NCI-H2081 (cell line): ENCODE measurements at places on chromosomes 3 and 15.

- no peak for DNase-seq
These were observed 75.8 kb downstream of the SQOR start for GRCh38 chr15:45710657-45711056.

- DNase-seq: no peak
These were observed 222.2 kb upstream of the GADL1 start for GRCh38 chr3:31116651-31117050.

- no peak for DNase-seq
These were observed 50.8 kb downstream of the SUSD5 start for GRCh38 chr3:33167716-33168336.

DNA sequence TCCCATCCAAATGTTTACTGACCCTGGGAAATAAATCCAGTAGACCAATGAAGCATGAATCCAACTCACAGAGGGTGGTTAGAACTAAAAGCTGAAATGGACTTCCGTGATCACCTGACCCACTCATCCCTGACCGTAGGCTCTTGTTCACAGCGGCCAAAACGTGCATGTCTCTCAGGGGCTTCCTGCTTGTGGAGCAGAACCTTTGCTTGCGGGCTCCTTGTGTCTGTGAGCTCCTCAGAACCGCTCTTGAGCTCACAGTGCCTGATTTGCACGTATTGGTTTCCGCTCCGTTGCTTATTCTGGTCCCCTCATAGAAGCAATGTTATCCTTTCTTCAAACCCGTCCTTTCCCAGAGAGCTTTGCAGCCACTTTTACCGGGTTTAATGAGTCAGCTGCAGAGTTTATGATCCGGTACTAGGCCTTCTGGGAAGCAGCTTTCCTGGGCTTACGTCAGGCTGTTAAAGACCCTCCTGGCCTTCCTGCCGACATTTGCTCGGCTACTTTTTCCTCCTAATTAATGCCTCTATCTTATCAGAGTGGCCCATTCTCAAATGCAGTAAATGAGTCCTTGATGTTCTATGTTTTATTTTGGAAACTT lies 35.4 kb downstream of the LIPC start:
- DNase-seq: no peak

DNA sequence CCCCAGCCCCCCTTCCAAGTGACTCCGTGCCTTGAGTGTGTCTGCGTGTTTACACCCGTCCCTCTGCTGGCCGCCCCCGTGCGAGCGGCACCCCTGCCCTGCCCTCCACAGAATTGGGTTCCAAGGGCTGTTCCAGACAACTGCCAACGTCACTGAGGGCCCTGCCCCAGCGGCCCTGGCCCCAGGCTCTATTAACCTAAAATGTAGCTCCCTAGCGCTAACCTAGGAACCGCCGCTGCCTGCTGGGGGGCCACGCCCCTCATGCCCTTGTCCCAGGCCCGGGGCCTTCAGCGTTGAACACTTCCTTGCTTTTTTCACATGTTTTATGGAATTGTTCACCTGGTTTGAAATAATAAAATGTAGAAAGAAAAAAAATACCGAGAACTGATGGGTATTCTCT lies 10.0 kb upstream of the SEMA3B start:
- DNase-seq: no peak

GRCh38 chr3:176927706-176928581 lies 269.3 kb downstream of the TBL1XR1 start:
- no peak for DNase-seq

GRCh38 chr15:31255732-31256377 lies 70.8 kb upstream of the KLF13 start:
- no peak for DNase-seq

DNA sequence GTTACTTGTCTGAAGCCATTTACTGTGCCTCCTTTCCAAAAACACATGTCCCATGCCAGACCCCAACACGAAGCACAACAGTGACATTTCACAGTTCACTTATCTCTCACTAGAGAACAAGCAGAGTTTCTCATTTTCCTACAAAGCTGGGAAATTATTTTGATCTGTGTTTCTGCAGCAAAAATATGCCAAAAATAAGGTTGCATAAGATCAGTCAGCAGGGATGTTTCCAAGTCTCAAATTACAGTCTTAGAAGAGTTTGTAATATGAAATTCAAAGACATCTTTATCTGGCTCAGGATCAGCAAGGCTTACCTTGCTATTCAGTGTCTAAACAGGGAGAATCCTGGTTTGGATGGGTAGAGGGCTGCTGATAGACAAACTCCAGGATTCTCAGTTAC lies 75.5 kb downstream of the GJD2 start:
- DNase-seq: no peak

DNA sequence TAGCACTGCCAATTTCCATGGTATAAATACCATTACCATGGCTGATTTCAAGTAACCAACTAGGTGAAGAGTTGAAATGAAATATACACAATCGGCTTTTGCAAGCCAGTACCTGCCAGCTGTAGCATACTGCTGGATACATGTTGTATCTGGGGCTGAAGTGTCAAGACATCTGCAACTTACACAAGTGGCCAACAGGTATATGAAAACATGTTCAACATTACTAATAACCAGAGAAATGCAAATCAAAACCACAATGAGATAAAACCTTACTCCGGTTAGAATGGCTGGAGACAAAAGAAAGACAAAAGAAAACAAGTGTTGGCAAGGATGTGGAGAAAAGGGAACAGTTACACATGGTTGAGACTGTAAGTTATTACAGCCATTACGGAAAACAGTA lies 11.6 kb downstream of the ATOSA start:
- no peak for DNase-seq

DNA sequence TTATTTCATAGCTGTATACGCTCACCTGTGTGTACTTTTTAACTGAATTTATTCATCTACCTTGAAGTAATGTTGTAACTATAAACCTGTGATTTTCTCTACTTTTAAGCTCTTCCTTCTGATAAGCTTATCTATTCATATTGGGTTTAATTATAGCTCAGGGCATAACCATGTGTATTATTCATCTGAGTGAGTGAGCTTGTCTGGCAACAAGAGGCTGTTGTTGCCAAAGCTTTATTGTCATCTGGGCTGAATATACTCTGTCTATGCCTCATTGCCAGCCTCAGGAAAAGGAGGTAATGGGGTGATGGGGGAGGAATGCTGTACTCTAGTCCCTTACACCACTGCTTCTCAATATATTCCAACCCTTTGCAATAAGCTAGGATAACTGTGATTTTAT lies 292.4 kb downstream of the UBE2E2 start:
- DNase-seq: peak; percentile 15

- DNase-seq: no peak
These were observed 85.1 kb upstream of the MYRIP start for GRCh38 chr3:39724233-39724846.

GRCh38 chr15:85453144-85453872 lies 72.9 kb downstream of the AKAP13 start:
- no peak for DNase-seq

- peak; percentile 49 for DNase-seq
These were observed 1.5 kb downstream of the CYP1A1 start for GRCh38 chr15:74723754-74724334.

DNA sequence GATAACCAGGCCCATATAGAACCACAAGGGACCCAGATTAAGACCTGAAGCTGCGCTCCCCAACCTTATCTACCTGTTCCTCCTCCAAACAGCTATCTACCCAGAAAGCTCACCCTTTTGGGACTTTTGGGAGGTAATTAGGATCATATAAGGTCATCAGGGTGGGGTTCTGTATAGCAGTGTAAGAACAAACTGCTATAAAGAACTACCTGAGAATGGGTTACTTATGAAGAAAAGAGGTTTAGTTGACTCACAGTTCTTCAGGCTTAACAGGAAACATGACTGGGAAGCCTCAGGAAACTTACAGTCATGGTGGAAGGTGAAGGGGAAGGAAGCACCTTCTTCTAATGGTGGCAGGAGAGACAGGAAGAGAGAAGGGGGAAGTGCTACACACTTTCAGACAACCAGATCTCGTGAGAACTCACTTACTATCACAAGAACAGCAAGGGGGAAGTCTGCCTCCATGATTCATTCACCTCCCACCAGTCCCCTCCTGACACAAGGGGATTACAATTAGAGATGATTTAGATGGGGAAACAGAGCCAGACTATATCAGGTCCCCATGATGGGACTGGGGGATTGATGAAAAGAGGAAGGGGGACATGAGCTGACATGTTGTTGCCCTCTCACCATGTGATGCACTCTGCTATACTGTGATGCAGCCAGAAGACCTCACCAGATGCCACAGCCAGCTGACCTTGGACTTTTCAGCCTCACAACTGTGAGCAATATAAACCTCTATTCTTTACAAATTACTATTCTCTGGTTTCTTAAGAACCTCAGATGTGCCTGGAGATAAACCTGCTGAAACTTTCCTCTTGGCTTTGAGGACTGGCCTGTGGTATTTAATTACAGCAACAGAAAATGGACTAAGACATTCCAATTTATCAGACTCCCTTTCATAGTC lies 15.3 kb upstream of the FMN1 start:
- DNase-seq: no peak

DNA sequence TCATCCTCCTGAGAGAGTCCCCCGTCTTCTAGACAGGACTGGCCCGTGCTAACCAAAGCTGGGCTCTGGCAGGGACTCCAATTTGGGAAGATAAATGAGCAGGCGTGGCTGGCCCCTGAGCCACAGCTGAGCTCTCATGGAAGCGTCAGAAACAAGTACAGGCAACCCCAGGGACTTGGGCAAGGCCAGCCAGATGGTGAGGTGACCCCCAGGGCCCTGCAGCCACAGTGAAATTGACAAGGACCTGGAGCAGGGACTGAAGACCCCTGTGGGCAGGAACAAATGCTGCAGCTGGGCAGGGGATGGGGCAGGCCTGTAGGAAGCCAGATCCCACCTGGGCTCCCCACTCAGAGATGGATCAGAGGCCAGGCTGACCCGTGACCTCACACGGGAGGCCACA lies 32.8 kb upstream of the CGNL1 start:
- DNase-seq: no peak

DNA sequence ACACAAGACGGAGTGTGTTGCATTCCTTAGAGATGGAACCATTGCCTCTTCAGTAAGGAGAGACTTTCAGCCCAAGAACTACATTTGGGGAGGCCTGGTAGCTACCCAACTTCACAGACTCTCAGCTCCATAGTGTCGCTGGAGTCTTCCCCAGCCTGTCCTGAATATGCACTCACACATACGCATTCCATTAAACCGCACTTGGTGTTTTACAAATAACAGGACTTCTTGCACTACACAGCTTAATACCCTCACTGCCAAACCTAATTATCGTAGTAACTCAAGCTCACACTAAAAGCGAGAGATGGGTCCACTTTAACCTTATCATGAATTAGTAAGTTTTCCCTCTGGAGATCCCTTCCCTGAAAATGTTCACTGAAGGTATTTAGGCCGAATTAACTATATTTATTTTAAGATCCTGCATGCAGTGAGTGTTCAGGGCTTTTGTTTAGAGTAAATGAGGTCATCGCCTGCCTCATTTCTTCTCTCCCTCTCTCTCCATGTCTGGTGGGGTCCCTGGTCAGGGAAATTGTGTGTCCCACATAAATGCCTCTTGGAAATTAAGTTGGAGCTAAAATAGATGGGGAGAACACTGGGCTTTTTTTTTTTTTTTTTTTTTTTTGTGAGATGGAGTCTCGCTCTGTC lies 171.9 kb downstream of the FAM43A start:
- DNase-seq: no peak

GRCh38 chr3:72630327-72630968 lies 217.8 kb downstream of the SHQ1 start:
- DNase-seq: no peak

DNA sequence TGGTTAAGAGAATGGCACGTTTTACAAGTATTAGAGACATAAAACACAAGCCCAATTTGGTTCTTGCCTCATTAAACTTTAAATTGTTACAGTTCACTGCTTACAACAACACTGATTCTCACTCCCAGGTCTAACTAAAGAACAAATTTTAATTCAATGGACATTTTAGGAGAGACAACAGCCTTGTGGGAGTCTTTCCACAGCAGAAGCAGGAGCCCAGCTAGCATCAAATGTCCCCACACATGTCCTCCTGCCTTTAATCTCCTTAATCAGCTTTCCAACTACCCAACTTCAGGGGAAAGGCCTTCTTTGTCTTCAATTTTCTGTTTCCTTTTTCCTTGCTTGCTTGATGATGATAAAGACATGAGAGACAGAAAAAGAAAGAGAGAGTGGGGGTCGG lies 287.8 kb upstream of the WNT5A start:
- no peak for DNase-seq

- DNase-seq: no peak
These were observed 25.0 kb downstream of the TGFBR2 start for GRCh38 chr3:30631243-30631904.

GRCh38 chr15:31330836-31331235 lies 4.2 kb downstream of the KLF13 start:
- no peak for DNase-seq

- no peak for DNase-seq
These were observed 11.7 kb upstream of the CMTM7 start for GRCh38 chr3:32379831-32380500.

DNA sequence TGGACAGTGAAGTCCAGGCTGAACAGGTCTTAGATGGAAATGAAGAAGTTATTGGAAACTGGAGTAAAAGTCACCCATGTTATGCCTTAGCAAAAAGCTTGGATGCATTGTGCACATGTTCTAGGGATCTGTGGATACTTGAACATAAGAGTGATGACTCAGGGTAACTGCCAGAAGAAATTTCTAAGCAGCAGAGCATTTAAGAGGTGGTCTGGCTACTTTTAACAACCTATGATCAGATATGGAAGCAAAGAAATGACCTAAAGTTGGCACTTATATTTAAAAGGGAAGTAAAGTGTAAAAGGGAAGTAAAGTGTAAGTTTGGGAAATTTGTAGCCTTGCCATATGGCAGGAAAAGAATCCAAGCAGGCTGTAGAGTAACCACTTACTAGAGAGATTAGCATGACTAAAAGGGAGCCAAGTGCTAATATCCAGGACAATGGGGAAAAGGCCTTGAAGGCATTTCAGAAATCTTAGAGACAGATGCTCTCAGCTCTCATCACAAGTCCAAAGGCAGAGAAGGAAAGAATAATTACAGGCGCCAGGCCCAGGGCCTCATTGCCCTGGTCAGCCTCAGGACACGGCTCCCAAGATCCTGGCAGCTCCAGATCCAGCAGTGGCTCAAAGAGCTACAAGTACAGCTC lies 73.9 kb upstream of the KCNH8 start:
- no peak for DNase-seq

DNA sequence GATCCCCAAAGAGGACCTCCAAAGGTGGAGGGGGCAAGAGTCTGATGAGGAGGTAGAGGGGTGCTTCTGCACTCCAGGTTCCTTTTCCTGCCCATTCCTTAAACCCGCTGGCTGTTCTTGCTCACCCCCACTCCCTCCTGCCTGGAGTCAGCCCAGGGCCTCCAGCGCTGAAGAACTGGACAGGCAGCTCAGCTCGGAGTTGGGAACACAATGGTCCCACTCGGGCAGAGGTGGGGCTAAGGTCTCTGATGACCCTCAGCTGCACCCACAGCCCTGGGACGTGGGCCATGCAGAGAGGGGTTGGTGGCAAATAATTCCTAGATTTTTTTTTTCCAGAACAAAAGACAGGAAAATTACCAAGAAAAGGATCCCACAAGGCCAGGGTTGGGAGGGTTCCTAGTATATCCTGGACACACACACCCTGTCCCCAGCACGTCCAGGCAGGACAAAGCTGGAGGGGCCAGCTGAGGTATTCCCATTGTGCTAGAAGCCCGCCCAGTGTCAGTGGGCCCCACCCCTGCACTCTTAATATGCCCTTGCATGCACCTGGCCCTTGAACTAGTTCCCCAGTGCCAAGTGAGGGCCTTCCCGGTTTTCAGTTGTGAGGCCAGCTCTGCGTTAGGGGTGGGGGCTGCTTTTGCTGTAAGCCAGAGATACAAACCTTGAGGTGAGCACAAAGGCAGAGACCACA lies 22.1 kb upstream of the IP6K2 start:
- DNase-seq: no peak

GRCh38 chr15:99542828-99543227 lies 23.0 kb upstream of the MEF2A start:
- no peak for DNase-seq
